ENCODE measurements at places on chromosomes 6 and 20.

GRCh38 chr6:146581968-146582367 is 16.8 kb upstream of the ADGB start:
- no peak for DNase-seq

GRCh38 chr20:20768202-20768815 is 55.9 kb upstream of the RALGAPA2 start:
- DNase-seq: no peak

- DNase-seq: no peak
Measured at GRCh38 chr6:109912952-109913351, 65.2 kb upstream of the GPR6 start.

GRCh38 chr6:31483392-31483791 is 14.6 kb upstream of the MICB start:
- no peak for DNase-seq

- DNase-seq: no peak
Measured at GRCh38 chr6:7761051-7761450, 35.2 kb downstream of the BMP6 start.

GRCh38 chr20:17493173-17493572 is 38.0 kb downstream of the BFSP1 start:
- no peak for DNase-seq

DNA sequence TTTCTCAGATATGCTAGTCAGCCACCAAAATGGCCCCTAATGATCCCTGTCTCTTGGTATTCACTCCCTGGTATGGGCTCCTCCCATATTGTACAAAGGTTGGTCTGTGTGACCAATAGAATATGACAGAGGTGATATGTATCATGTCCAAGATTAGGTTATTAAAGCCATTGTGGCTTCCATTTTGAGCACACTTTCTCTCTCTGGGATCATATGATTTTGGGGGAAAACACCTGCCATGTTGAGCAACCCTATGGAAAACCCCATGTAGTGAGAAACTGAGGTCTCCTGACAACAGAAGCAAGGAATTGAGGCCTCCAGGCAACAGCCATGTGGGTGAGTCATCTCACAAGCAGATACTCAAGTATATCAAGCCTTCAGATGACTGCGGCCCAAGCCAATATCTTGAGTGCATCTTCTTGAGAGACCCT is 7.1 kb upstream of the ZNF318 start:
- DNase-seq: no peak

DNA sequence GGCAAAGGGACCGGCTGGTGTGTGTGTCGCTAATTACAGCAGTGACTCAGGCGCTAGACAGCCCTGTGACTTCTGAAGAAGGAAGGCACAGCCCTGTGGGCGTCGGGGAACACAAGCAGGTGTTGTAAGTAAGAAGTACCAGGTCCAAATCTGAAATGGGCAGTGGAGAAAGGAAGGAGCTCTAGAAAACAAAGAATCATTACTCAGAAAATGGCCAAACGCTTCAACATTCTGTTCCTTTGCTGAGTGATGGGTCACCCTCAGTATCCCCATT is 106.8 kb downstream of the PXDC1 start:
- no peak for DNase-seq

GRCh38 chr6:67493682-67494081 is 1141.4 kb upstream of the ADGRB3 start:
- no peak for DNase-seq
